Sigmoid colon (tissue), 7 donors: ENCODE measurements at places on chromosomes 6 and 20. TPM values are rescaled to one million over a fixed set of nuclear protein-coding genes. Genes with fewer than 3 reads are reported as not detected.

DNA sequence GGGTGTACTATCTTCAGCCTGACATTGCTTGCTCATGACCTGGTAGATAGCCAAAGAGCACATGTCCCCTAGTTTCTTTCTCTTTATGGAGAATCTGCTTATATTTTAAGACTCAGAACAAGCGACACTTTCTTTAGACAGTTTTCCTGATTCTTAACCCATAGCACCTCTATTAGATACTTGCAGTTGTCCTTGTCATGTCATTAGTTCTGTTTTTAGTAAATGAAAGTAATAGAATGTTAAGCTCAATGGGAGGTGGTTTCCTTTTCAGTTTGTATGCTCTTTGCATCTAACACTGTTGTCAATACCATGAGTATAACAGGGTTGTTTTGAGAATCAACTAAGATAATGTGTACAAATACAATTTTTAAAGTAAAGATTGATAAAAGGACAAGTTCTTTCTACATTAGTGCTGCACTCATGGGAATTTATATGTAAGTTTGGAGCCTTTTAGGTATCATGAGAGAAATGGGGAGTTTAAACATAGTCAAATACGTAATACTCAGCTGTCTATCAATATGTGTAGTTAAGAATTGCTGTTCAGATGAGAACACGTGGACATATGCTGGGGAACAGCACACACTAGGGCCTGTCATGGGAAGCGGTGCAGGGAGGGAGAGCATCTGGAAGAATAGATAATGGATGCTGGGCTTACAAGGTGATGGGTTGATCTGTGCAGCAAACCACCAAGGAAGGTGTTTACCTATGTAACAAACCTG lies 124.3 kb downstream of the GRM1 start:
- no peaks in the 10 kb centered on the region for H3K27me3 ChIP-seq
- no peak for DNase-seq
- H3K36me3 ChIP-seq, result no peaks in the 10 kb centered on the region
- no peaks in the 10 kb centered on the region for H3K4me1 ChIP-seq

GRCh38 chr20:4581838-4582237 lies 139.9 kb upstream of the PRND start:
- no peaks in the 10 kb centered on the region for H3K27me3 ChIP-seq
- no peaks in the 10 kb centered on the region for H3K4me1 ChIP-seq
- no peak overlapping the region for H3K4me3 ChIP-seq
- no peaks in the 10 kb centered on the region for H3K36me3 ChIP-seq
- DNase-seq, result no peak

Gene TCP11
- total RNA-seq, result not detected

Gene KCNQ2
- 0.95 TPM for total RNA-seq

DNA sequence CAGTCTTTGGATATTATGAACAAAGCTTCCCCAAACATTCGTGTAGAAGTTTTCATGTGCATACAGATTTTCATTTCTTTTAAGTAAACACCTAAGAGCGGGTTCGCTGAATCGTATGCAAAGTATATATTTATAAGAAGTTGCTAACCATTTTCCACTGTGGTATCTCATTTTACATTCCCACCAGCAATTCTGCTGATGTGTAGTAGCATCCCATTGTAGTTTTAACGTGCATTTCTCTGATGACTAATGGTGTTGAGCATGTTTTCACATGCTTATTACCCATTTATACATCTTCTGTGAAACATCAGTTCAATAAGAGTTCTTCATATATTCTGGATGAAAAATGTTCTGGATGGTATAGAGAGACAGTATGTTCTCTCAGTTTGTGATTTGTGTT lies 97.4 kb downstream of the IYD start:
- DNase-seq, result no peak
- no peaks in the 10 kb centered on the region for H3K36me3 ChIP-seq
- H3K4me1 ChIP-seq, result no peaks in the 10 kb centered on the region
- H3K4me3 ChIP-seq, result no peak overlapping the region
- H3K27me3 ChIP-seq, result no peaks in the 10 kb centered on the region
- H3K27ac ChIP-seq, result no peak overlapping the region

- H3K4me3 ChIP-seq, result no peak overlapping the region
- DNase-seq, result no peak
- no peak overlapping the region for H3K27ac ChIP-seq
- H3K36me3 ChIP-seq, result no peaks in the 10 kb centered on the region
- no peaks in the 10 kb centered on the region for H3K4me1 ChIP-seq
- no peaks in the 10 kb centered on the region for H3K27me3 ChIP-seq
Observed at GRCh38 chr6:90459225-90459758, 127.6 kb downstream of the MAP3K7 start.

Gene GNMT
- not detected for total RNA-seq

Gene LINC00237
- not detected for total RNA-seq

DNA sequence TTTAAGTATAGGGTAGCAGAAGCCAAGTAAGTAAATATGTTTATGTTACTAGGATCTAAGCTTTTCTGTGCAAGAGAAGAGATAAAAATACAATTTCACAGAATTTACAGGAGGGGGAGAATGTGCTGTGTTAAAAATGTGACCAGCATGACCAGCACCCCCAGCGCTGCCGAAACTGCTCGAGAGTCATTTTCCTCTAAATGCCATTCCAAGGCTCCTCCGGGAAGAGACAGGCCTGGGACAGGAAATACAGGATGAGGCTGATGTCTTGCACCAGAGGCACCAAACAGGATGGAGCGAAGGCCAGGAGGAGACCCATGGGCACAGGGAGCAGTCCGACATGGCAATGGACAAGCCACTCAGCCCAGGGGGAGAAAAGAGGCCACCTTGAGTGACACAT lies 21.1 kb downstream of the TAF4 start:
- no peaks in the 10 kb centered on the region for H3K4me1 ChIP-seq
- no peak for DNase-seq
- no peak overlapping the region for H3K27ac ChIP-seq
- no peaks in the 10 kb centered on the region for H3K27me3 ChIP-seq
- no peak overlapping the region for H3K4me3 ChIP-seq
- H3K36me3 ChIP-seq, result no peaks in the 10 kb centered on the region

DNA sequence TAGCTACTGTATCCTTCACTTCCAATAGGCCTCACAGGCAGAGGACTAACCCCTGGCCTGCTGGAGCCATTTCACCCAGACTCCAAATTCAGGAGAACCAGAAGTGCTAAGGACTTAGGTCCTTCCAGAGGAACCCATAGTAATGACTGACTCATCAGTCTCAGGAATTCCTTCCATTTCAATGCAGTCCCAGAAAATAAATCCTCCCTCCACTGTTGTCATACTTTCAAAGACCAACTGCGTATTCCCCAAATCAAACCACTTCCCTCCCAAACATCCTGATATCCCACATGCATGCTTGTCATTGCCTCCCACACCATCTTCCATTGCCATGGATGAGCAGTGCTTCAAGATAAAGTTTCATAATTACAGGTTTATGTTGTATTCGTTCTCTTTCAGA lies 31.8 kb upstream of the NT5E start:
- no peaks in the 10 kb centered on the region for H3K4me1 ChIP-seq
- no peaks in the 10 kb centered on the region for H3K36me3 ChIP-seq
- H3K27me3 ChIP-seq, result no peaks in the 10 kb centered on the region
- no peak overlapping the region for H3K4me3 ChIP-seq

DNA sequence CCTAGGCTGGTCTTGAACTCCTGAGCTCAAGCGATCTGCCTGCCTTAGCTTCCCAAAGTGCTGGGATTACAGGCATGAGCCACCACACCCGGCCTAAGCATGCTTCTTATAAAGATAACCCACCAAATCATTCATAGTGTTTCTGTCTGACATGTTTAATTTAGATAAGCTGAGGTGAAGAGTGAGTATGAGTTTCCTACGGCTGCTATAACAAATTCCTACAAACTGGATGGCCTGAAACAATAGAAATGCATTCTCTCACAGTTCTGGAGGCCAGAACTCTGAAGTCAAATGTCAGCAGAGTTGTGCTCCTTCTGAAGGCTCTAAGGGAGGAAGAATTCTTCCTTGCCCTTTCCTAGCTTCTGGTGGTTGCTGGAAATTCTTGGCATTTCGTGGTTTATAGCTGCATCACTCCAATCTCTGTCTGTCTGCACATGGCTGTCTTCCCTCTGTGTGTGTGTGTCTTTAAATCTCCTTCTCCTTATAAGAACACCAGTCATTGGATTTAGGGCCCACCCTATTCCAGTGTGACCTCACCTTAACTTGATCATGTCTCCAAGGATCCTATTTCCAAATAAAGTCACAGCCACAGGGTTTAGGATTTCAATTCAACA lies 29.9 kb downstream of the MAPK13 start:
- H3K4me1 ChIP-seq, result no peaks in the 10 kb centered on the region
- H3K4me3 ChIP-seq, result no peak overlapping the region
- no peak for DNase-seq
- H3K27me3 ChIP-seq, result no peaks in the 10 kb centered on the region
- no peak overlapping the region for H3K27ac ChIP-seq

DNA sequence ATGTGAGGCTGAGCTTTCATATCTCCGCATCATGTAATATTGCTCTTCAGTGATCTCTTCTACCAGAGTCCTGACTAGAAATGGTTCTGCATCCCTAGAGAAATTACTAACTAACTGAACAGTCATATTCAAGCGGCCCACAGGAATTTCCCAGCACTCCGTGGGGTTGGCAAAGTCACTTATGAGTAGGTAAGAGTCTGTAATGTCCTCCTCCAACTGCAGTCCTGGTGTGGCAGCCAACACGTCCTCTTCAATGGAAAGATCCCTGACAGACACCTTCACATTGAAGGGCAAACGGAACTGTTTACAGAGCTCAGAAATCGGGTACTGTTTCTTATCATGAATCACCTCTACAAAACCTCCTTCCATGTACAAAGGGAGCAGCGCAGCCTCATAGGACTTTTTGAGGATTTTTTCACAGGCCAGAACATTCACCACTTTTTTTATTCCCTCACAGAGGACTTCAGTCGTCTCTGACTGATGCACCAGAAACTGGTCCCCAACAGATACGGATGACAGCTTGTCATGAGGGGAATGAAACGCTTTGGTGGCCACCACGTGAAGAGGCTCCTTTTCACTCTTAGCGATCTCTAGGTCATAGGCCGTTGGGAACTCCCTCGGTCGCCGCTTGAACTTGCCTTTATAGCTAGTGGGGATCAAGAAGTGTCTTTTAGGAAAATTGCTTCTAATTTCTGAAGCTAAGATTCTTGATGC lies 87.7 kb downstream of the THEMIS start:
- H3K36me3 ChIP-seq, result no peaks in the 10 kb centered on the region
- no peak for DNase-seq
- no peak overlapping the region for H3K27ac ChIP-seq
- no peaks in the 10 kb centered on the region for H3K4me1 ChIP-seq
- no peak overlapping the region for H3K4me3 ChIP-seq
- no peaks in the 10 kb centered on the region for H3K27me3 ChIP-seq

GRCh38 chr6:43817192-43817591 lies 47.2 kb downstream of the VEGFA start:
- no peak for DNase-seq
- no peaks in the 10 kb centered on the region for H3K4me1 ChIP-seq
- no peaks in the 10 kb centered on the region for H3K36me3 ChIP-seq
- no peak overlapping the region for H3K4me3 ChIP-seq
- H3K27ac ChIP-seq, result no peak overlapping the region
- no peaks in the 10 kb centered on the region for H3K27me3 ChIP-seq

Gene RSPO3
- 11.7 TPM for total RNA-seq

DNA sequence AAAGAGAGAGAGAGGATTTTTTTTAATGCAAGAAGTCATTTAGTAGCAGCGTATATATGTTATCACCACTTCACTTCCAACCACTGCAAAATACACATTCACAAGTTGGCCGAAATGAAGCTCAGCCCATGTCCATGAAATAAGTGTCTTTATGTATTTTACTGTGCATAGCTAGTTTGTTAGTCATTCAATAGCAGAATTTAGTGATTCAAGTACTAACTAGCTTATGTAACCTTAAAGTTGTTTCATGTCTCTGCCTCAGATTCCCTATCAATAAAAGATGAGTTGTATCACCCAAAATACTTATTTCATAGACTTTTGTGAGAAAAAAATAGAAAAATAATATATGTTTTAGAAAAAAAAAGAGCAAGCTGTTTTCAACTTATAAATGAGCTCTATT lies 153.7 kb upstream of the PRDM1 start:
- H3K4me1 ChIP-seq, result no peaks in the 10 kb centered on the region
- H3K27me3 ChIP-seq, result no peaks in the 10 kb centered on the region
- H3K36me3 ChIP-seq, result no peaks in the 10 kb centered on the region
- DNase-seq, result no peak
- H3K27ac ChIP-seq, result no peak overlapping the region

DNA sequence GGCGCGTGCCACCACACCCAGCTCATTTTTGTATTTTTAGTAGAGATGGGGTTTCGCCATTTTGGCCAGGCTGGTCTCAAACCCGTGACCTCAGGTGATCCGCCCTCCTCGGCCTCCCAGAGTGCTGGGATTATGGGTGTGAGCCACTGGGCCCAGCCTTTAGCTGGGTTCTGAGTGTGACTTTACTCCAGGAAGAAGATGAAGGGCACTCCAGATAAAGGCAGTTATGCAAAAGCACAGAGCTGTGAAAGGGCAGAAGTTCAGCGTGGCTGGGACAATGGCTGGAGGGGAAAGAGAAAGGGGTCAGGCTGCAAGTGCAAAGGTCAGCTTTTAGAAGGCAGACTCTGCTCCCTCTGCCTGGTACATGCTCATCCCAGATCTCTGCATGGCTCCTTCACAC lies 39.7 kb downstream of the MAP3K5 start:
- H3K36me3 ChIP-seq, result no peaks in the 10 kb centered on the region
- H3K27me3 ChIP-seq, result no peaks in the 10 kb centered on the region
- H3K4me1 ChIP-seq, result no peaks in the 10 kb centered on the region
- H3K27ac ChIP-seq, result no peak overlapping the region

DNA sequence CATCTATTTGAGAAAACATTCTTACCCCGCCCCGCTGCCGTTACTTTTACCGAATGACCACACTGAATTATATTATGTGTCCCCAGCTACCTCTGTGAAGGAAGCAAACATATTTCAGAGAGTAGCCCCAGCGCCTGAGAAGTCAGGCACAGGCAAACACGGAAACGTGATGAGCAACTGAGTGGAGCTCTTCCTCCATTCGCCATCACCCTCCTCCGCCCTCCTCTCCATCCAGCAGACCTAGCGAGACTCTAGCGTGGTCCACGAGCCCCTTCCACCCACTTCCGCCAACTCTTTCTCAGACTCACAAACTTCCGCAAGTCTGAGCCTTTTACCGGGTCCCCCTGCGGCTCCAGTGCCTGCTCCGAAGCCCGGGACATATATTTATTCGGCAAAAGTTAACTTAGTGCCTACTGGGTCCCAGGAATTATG lies 582 bp downstream of the SNRPB start:
- peak overlapping the region; percentile 69 for H3K4me3 ChIP-seq
- H3K27ac ChIP-seq, result peak overlapping the region; percentile 95
- no peak for DNase-seq
- peaks cover 32% of the 10 kb centered on the region for H3K4me1 ChIP-seq
- peaks cover 34% of the 10 kb centered on the region for H3K36me3 ChIP-seq

DNA sequence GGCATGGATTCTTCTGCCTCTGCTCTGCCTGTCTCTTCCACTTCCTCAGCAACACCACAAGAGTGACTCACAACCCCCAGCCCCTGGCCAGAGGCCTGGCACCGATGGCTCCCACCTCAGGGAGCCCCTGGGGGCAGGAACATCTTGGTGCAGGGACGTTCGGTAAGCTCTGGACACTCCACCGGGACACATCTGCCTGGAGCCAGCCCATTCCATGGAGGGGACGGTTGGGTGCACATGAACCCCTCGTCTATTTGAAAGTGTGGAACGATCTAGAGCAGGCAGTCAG lies 246.5 kb downstream of the ERMARD start:
- no peaks in the 10 kb centered on the region for H3K36me3 ChIP-seq
- no peaks in the 10 kb centered on the region for H3K27me3 ChIP-seq
- peak; percentile 50 for DNase-seq
